ENCODE measurements at places on chromosomes 3 and 15. TPM values are rescaled to one million over a fixed set of nuclear protein-coding genes. Genes with fewer than 3 reads are reported as not detected.

IMPDH2 gene
- 254 TPM for total RNA-seq

SGO1 gene
- 2.7 TPM for total RNA-seq

SEC11A gene
- 138 TPM for total RNA-seq

ACP3 gene
- 0.16 TPM for total RNA-seq

ANKRD63 gene
- not detected for total RNA-seq

JAGN1 gene
- 37.6 TPM for total RNA-seq

C3orf20 gene
- total RNA-seq, result not detected

STIMATE gene
- 20.8 TPM for total RNA-seq

SLC51A gene
- total RNA-seq, result not detected

GABRR3 gene
- not detected for total RNA-seq

GALNT15 gene
- 0.57 TPM for total RNA-seq

SLC22A13 gene
- not detected for total RNA-seq
